ENCODE measurements at places on chromosomes 6 and 20. TPM values are rescaled to one million over a fixed set of nuclear protein-coding genes. Genes with fewer than 3 reads are reported as not detected.

The ASCC3 gene
- total RNA-seq = 138 TPM

The KHDC1L gene
- total RNA-seq = not detected

- no peak for DNase-seq
Measured at GRCh38 chr6:143539734-143540133, 28.2 kb upstream of the FUCA2 start.

DNA sequence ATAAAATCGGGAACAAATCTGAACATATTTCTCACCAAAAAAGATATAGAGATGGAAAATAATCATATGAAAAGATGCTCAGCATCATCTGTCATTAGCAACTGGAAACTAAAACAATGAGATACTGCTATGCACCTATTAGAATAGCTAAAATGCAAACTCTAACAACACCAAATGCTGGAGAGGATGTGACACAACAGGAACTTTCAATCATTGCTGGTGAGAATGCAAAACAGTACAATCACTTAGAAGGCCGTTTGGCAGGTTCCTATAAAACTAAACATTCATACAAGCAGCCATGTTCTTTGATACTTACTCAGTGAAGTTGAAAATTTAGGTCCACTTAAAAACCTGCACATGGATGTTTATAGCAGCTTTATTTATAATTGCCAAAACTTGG lies 67.0 kb downstream of the FAM50B start:
- no peak for DNase-seq

Measured in astrocyte (in vitro differentiated cells and primary cell).